ENCODE measurements at places on chromosomes 3 and 15.

DNA sequence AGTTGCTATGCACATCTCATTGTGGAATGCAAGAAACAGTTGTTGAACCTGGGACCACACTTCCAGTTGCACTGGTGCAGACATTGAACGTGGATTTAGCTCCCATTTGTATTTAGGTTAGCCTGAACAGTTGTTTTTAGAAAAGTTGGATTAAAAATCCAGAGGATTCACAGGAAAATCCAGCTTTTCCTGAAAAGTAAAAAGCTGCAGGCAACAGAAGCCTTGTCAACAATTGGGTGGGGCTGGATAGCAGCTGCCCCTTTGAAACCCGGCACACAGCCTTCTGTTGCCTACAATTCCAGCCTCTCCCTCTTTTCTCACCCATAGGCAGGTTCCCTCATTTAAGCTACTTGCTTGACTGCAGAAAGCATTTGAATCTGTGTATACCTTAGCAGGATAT lies 165.3 kb upstream of the TBL1XR1 start:
- no peak for DNase-seq

DNA sequence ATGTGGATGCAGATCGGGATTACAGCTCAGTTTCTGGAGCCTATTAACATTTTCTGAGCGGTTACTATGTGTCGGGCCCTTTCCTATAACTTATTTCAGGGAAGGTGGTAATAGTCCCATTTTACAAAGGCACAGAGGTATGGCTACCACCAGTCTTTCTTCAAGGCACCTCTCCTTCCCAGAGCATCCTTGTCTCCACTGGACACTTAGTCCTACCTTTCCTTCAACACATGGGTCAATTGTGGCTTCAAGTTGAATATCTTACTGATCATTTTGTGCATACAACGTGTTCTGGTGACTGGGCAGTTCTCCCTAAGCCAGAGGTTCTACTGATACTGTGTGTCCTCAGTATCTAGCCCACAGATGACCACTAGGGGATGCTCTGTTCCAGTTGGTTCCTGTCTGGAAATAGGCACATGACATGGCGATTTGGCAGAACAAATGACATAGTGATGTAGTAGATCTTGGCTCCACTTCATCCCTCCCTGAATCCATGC lies 60.7 kb upstream of the CMTM8 start:
- DNase-seq: peak; percentile 88

- no peak for DNase-seq
Observed at GRCh38 chr3:153210146-153210545, 48.1 kb downstream of the RAP2B start.

GRCh38 chr15:87538327-87538834 lies 718.2 kb downstream of the NTRK3 start:
- DNase-seq: no peak

GRCh38 chr3:52238193-52238760 lies 681 bp downstream of the TWF2 start:
- DNase-seq: peak; percentile 89

DNA sequence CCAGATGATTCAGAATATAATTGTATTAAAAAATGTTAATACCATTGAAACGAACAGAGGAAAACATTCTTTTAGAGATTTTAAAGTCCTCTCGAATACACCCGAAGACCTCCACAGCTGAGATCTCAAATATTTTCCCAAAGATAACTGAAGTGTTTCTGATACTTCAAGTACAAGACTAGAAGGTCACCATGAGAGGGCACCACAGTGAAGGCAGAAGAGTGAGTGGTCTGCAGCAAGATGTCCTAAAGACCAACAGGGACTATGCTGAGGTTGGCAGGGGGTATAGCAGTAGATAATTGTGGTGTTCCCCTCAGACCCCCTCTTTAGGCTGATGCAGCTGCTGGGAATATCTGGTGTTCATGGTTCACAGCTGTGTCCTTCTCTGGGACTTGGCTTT lies 156.5 kb downstream of the PDCD6IP start:
- DNase-seq: peak; percentile 37

DNA sequence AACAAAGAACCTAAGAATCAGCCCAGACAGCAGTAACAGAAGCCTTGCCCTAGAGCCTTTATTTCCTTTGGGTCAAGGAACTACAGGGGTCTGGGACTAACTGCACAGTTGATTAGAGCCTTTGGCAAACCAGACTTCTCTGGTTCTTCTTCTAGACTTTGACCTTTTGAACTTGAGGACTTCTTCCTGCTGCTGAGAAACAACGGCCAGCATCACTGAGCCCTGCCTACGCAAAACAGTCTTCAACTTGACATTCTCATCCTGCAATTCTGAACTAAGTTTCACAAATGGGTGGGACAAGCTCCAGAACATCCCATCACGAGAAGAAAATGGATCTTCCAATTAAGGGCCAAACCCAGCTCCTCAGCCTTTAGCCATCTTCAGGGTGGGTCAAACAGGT lies 31.4 kb downstream of the CMTM6 start:
- DNase-seq: no peak

DNA sequence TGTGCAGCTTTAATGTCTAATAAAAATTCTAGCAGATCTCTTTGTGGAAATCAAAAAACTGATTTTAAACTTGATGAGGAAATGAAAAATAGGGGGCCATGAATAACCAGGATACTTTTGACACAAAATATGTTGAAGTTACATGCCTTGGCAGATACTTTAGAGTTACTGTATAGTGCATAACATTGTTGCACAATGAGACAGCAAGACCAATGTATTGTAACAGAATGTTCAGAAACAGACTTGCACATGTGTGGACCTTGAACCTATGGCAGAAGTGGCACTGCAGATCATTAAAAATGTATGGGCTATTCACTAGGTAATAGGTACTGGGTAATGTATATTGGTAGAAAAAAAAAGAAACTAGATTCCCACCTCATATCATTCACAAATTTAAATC lies 343.0 kb upstream of the ARL6 start:
- no peak for DNase-seq

DNA sequence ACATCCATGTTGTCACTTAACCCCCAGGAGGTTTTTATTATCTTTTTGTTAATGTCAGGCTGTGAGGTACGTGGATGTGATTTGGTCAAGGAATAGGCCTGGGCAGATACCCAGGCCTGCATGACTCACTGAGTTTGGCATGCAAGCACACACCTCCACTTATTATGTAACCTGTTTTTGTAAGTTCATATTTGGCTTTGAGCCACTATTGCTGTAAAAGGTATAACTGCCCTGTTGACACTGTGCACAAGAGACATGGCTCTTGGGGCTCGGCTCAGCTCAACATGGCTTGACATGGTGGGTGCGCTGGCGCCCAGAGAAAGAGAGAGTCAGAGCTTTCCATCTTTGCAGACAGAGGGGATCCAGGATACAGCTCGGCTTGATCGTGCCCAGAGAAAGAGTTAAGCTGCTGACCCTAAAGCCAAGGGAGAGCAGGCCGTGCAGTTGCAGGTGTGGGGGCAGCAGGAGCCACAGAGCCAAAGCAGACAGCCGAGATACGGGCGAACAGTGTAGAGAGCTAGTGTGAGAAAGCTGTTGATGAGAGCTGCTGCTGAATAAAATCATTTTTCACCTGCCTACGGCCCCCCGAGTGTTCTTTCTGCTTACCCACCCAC lies 67.9 kb upstream of the UNC13C start:
- DNase-seq: peak; percentile 59

GRCh38 chr3:121796970-121797369 lies 37.9 kb downstream of the IQCB1 start:
- DNase-seq: no peak

GRCh38 chr3:63706321-63707085 lies 54.0 kb downstream of the SNTN start:
- DNase-seq: no peak

GRCh38 chr3:24538891-24539290 lies 44.2 kb upstream of the THRB start:
- DNase-seq: no peak

DNA sequence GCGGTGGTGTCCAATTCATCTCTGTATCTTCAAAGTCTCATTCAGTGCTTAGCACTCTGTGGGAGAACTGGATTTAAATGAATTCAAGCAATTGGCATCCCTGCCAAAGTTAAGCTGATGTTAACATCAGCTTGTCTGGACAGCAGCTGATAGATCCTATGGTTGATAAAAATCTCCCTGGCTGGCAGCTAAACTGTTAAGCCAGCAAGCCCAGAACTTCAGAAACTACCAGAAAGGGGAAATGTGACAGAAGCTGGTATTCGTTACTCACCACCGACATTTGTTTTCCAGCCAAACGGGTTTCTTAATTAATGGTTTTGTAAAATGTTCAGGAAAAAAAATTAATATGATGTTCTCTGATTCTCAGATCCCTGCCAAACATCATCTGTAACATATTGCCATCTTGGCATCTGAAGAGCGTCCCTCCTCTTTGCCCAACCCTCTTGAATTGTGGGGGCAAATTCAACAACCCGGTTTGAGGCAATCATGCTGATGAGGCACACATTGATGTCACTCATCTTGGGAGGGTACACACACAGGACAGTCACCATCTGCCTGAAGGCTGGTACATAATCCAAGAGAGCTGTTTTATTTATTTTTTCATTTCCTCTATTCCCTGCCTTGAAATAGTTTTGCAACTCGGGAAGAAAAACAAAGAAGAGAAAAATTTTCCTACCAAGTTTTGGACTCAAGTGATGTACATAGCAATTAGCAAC lies 76.3 kb upstream of the ABHD17C start:
- no peak for DNase-seq

GRCh38 chr3:9912294-9912935 lies 4.5 kb upstream of the IL17RC start:
- DNase-seq: no peak

- DNase-seq: peak; percentile 83
Observed at GRCh38 chr15:62850791-62851291, 191.7 kb upstream of the TPM1 start.

DNA sequence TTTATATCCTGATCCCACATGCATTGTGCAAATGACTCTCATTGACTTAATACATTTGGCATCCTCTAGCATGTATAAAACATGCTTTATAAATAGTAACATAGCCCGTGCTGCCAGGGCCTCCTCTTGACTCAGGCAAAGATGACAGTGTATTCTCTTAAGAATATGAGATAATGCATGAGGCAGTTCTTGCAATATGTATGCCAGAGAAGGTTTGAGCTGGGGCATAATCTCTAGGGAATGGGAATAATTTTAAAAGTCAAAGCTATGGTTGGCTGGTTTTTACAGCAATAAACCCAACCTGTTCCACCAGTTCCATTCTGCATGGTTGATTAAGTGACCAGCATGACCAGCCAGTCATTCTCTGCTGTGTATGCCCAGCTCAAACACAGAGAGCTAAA lies 179.0 kb upstream of the PFN2 start:
- no peak for DNase-seq

- DNase-seq: no peak
Observed at GRCh38 chr3:33035596-33035995, 61.4 kb downstream of the GLB1 start.

- no peak for DNase-seq
Observed at GRCh38 chr15:76512971-76513370, 176.4 kb downstream of the ISL2 start.

GRCh38 chr3:3516996-3517395 lies 282.2 kb upstream of the LRRN1 start:
- no peak for DNase-seq

GRCh38 chr3:21509731-21510470 lies 241.1 kb downstream of the ZNF385D start:
- DNase-seq: no peak

- DNase-seq: peak; percentile 53
Observed at GRCh38 chr3:79086514-79086913, 681.3 kb downstream of the ROBO1 start.

- peak; percentile 41 for DNase-seq
Observed at GRCh38 chr3:8622873-8623691, 21.5 kb downstream of the SSUH2 start.

GRCh38 chr3:159775372-159775961 lies 213.2 kb upstream of the IL12A start:
- DNase-seq: no peak

GRCh38 chr15:76286271-76286879 lies 24.9 kb downstream of the ETFA start:
- DNase-seq: no peak

DNA sequence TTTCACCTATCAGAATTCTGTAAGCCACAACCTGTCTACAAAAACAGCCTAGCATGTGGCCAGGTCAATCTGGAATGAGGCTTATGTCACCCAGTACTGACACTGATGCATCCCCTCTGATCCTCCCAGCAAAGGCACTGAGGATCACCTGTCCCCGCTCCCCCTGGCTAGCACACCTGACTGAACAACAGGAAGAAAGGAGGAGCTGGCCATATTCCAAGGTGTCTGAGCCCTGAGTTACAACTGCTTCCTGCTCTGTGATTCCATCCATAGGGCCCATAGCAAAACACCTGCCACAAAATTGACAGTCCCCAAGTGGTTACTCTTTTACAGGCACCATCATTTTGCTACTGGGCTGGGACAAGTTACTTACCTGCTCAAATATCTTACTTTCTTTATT lies 555.5 kb upstream of the CFAP20DC start:
- DNase-seq: no peak

DNA sequence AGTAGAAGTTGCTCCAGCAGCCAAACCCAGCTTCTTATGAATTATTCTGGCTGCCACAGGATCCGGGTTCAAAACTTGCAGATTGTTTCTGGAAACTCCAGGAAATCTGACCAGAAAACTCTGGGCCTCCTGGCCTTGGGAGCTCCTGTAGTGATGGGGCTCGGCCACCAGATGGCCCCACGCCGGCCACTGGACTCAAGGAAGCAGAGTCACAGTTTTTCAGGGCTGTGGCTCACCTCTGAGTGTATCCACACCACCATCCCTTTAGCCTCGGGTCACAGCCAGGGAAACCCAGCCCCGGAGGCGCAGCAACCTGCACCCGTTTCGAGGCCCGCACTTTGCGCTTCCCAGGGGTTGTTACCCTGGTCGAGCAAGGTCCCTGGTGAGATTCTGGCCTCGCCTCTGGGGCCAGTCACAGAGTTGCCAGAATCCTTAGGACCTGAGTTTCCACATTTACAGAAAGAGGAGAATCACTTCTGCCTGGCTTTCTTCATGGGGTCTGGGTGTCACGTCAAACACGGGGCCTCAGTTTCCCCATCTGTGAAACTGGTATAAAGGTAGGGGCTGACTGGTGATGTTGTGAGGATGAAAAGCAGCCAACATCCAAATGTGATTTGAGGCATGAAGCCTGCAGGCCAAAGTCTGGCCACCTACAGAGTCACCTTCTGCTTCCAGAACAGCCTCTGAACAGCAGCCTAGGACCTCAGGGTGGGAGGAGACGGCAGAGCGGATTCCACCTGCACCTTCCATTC lies 53.5 kb upstream of the LCTL start:
- DNase-seq: peak; percentile 52

- no peak for DNase-seq
Observed at GRCh38 chr15:70035051-70035718, 62.5 kb downstream of the TLE3 start.

DNA sequence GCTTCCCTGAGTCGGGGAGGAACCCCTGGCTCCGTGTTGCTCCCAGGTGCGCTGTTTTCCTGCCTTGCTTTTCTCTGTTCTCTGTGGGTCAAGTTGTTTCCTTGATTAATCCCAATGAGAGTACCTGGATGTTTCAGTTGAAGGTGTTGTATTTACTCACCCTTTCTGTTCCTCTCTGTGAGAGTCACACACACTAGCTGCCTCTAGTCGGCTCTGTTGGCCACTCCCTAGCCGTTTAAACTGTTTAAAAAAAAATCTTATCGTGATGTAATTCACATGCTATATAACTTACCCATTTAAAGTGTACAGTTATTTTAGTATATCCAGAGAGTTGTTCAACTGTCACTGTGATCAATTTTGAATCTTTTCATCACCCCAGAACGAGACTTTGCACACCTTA lies 74.0 kb downstream of the AKAP13 start:
- no peak for DNase-seq

Measured in HepG2 (cell line).